Dermis microvascular lymphatic vessel endothelial cell (primary cell): ENCODE measurements at places on chromosomes 2 and 18. TPM values are rescaled to one million over a fixed set of nuclear protein-coding genes. Genes with fewer than 3 reads are reported as not detected.

Gene TMEM247
- not detected in 2 replicates for total RNA-seq

Gene ANKRD53
- total RNA-seq = 0.13 and 0.38 TPM in 2 replicates

Gene MERTK
- total RNA-seq = 14.0 and 22.5 TPM in 2 replicates

Gene LRP2
- under 0.01 TPM in 1 of 2 replicates, not detected in the other for total RNA-seq

Gene FAM117B
- 1.4 and 2.0 TPM in 2 replicates for total RNA-seq

Gene FOSL2
- total RNA-seq = 18.0 and 37.3 TPM in 2 replicates

Gene EIF2AK2
- total RNA-seq = 17.2 and 20.4 TPM in 2 replicates

Gene VAMP5
- total RNA-seq = 89.2 and 109 TPM in 2 replicates

Gene CFC1
- total RNA-seq = not detected in 2 replicates

Gene ARHGAP28
- 2.3 and 3.2 TPM in 2 replicates for total RNA-seq

Gene CYP26B1
- total RNA-seq = 0.25 TPM in 1 of 2 replicates, not detected in the other

Gene LRRTM4
- not detected in 2 replicates for total RNA-seq

Gene FRZB
- total RNA-seq = 0.13 and 0.51 TPM in 2 replicates

Gene COL4A3
- not detected in 2 replicates for total RNA-seq

Gene UPP2
- not detected in 2 replicates for total RNA-seq

Gene GNLY
- total RNA-seq = not detected in 2 replicates

Gene GFPT1
- total RNA-seq = 19.3 and 21.5 TPM in 2 replicates

Gene LIPT1
- total RNA-seq = 3.1 and 5.3 TPM in 2 replicates

Gene SNRNP27
- total RNA-seq = 16.8 and 17.4 TPM in 2 replicates

Gene FTCDNL1
- 0.38 and 0.90 TPM in 2 replicates for total RNA-seq

Gene ASB18
- not detected in 2 replicates for total RNA-seq
